ENCODE measurements at places on chromosomes 3 and 15.

DNA sequence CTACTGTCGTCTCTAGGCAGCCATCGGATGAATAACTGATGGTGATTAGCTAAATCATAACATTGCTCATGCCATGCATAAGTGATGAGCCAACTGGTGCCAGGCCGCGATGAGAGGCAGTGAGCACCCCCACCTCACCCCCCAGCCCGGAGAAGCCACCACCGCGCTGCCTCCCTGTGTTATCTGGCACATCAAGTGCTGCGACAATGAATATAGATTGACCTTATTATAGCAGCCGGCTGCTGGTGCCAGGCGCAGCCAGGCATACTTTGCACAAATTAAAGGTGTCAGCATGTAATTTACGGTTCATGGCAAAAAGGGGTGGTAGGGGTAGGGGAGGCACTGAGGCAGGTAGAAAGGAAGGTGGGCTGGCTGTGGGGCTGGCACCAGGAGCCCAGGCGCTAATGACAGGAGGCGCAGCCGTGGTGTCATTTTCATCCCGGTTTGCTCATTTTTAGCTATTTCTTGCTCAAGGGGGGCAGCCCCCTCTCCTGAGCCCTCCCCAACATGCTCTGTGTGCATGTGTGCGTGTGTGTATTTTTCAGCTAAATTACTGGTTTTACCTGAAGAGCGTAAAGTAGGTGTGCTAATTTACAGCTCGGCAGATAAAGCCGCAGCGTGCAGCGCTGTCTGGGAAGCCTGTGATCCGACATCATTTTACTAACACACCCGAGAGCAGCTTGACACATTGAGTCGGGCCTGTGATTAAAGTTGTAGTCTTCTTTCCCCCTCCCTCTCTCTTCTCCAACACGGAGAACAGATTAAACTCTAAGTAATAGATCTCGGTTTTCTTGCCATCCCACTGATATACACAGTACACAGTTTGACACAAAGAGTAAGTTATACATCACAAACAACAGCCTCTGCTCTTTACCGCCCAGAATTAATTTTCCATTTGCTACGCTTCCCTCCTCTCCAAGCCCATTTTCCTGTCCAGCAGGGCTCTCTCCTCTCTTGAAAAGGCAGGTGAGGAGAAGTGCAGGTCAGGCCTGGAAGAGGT is 212.3 kb downstream of the RPLP1 start:
- no peak for DNase-seq

DNA sequence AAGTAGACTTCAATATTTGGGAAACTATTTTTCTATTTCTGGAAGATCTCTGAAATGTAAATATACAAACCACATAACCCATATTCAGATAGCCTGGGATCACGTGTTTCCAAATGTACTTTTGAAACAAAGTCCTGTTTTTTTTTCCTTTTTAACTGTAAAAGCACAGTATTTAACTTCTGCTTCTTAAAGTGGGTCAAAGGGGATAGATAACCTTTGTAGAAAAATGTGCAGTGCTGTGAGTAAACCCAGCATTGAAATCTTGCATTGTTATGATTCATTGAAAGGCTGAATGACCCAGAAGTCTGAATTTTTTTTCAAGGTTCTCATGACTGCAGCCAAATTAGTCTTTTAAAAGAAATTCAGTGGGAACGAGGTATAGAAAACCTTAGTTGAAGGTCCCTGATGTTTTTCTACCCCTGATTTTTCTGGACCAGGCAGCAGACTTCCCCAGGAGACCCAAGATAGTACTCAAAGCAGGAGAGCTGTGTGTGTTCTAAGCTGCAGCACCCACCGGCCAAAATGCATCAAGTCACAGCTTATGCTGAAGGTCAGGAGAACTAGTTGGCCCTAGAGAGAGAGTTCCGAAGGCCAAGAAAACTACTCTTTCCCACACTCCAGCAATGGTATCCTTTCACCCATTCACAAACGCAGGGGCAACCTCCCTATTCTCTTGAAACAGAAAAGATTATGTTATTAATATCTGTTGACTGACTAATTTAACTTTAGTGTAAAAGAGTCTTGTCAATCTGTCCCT is 43.6 kb upstream of the APH1B start:
- peak; percentile 78 for DNase-seq

DNA sequence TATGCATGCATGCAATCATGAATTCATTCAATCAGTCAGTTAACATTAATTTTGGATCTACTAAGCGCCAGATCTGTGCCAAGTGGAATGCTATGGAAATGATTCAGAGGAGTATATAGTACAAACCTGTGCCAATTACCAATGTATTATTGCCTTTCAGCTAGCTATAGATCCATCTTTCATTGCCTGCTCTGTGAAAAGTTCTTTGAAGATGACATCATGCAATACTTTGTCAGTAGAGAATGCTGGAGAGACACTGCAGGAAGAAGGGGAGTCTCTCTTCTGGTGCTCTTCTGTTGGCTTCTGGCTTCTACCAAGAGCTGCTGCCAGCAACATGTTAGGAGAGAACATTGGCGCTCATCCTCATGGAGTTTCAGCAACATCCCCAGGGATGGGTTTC is 81.0 kb upstream of the LMCD1 start:
- peak; percentile 63 for DNase-seq

DNA sequence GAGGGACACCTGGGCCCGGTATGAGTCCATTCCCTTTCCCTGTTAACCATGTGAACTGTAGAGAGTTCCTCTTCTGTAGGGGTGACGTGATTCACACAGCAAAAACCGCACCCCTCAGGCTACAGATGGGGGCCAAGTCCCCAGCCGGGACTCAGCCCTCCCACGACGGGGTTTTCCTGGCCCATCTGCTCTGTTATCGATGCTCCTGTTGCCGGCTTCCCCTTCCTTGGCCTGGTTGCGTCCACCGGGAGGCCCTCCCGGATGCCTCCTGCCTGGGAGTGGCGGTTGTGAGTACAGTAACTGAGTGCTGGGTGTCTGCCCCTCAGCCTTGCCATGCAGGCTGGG is 817 bp upstream of the PLXNA1 start:
- no peak for DNase-seq

DNA sequence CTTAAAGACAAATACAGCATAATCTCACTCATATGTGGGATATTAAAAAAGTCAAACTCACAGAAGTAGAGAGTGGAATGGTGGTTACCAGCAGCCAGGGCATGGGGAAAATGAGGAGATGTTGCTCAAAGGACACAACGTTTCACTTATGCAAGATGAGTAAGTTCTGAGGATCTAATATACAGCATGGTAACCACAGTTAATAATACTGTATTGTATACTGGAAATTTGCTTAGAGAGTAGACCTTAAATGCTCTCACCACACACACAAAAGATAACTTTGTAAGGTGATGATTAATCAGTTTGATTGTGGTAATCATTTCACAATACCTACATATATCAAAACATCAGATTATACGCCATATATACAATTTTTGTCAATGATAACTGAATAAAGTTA is 60.0 kb downstream of the MYH15 start:
- no peak for DNase-seq

- DNase-seq: no peak
Observed at GRCh38 chr15:70375006-70375431, 277.3 kb upstream of the TLE3 start.
